ENCODE measurements at places on chromosomes 5 and 9.

- no peak for DNase-seq
Measured at GRCh38 chr5:180860273-180860886, 696 bp downstream of the ZFP62 start.

DNA sequence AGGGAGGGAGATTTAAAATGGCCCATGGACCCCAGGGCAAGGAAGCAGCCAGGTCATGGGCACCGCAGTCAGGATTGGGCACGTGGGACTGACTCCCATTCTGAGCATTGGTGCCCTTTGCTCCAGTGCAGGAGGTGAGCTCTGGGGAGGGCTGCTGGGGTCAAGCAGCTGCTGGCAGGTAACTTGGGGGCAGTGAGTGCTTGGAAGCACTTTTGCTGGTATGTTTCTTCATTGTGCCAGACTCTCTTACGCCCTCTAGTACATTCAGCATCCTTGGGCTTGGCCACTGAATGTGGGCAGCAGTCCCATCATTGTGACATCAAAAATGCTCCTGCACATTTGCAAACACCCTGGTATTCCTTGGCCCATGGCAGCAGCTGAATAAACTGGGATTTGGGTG lies 32.7 kb downstream of the PRRC2B start:
- DNase-seq, result no peak

DNA sequence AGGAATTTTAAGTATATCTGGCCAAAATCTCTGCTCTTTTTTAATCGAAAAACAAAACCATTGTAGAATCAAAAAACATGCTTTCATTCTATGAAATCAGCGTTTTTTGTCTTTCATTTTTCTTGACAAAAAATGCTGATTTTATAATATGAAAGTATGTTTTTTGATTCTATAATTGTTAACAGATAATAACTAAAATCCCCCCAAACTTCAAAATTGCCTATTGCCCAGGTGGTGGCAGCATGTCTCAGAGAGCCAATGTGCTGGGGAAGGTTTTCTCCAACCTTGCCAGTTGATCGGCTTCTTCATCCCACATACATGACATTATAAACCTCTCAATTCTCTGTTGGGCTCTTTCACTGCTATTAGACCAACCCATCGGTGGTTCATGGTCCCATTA lies 5.1 kb upstream of the SMIM15 start:
- peak; percentile 27 for DNase-seq

GRCh38 chr5:145236127-145236526 lies 599.0 kb downstream of the PRELID2 start:
- DNase-seq, result no peak

DNA sequence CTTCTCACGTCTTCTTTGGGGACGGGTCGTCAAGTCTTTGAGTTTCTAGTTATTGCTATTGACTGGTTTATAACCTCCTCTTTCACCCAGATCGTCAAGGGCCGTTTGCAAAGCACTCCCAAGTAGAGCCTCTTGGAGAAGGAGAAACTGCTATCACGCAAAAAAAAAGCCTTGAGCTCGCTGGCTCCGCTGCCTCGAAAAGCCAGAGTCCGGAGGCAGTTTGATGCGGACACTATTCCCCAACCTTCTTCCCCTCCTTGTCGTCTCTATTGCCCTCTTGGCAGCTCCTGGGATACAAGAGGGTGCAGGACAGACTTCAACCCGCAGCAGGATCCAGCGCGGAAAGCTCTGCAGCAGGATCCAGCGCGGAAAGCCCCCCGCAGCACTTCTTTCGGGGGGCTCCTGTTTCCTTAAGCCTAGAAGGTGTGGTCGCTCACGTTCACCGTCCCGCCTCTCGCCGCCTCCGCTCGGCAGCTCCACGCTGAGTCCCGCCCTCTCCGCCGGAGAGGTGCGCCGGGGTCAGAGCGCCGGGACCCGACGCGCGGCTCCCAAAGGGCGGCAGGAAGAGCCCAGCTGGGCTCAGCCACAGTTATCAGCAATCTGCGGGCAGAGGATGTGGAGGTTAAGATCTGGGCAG lies at the start of gene PCDHAC1:
TSS of gene PCDHAC1 (plus strand) at position 494 of the 637 bp plus-strand sequence. CDS start 594 bp downstream, outside the sequence.
- no peak for DNase-seq

DNA sequence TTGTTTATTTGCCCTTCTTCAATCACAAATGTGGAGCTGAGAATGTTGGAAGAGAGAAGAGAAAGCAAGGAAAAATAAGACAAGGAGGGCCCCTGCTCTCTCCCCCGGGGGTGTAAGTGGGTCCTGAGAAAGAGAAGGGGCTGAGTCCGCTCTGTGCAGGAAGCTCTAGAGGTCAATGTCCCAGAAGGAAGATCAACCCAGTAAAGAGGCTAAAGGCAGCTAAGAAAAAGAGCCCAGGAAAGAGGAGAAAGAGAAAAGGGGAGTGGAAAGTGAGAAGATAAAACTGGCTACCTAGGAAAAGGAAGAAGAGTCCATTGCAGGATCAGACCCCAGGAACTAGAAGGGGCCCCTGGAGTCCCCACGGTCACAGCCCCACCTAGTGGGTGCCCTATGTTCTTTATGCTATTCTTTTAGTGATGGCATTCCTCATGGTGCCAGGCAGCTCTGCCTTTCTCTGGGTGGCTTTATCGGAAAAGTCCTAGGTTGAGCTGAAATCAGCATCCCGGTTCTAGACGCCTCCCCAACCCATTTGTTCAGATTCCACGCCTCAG lies 583.4 kb downstream of the ACTL7B start:
- peak; percentile 18 for DNase-seq

DNA sequence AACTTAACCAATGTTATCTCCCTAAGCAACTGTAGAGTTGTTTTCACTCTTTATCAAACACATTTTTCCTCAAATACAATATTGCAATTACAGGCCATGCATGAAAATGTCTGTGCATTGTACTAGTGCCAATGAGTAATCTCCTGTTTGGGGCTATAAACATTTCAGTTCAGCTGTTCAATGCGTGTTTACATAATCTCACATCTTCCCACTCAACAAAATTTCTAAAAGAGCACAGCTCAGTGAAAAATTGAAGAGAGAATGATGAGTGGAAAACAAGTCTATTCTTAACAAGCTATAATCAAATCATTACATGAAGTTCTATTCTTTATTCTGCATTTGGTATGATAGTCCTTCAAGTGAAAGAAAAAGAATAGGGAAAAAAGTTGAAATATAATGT lies 780.5 kb upstream of the CDH9 start:
- no peak for DNase-seq

DNA sequence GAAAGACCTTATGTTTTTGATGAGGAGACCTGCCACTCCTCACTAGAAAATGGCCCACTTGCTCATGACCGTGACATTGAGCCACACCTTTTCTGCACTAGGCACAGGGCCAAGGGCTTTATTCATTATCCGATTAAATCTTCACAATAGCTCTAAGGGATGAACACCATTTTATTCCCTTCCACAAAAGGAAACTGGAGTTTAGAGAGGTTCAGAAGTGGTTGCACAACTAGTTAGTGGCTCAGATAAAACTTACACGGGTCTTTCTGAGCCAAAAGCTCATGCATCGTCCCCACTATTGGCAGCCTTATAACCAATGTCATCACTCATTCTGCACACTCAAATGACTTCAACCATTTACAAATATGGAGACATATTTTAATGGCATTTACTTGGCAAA lies 39.4 kb downstream of the SUSD1 start:
- no peak for DNase-seq

DNA sequence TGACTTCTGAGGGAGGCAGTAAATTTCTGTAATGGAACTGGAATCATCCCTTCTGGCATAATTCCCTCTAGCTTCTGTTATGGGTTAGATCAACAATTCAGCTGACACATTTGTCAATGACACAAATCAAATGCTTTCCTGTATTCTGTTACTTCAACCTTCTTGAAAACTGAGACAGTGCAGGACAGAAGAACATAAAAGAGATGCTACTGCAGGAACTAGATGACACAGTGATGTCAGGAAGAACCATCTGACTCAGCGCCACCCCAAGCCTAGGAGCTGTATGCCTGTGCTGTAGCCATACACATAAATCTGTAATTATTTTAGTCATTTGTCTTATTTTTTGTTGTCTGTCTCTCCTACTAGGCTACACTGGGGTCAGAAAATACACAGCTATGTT lies 18.2 kb upstream of the CEP120 start:
- no peak for DNase-seq

- DNase-seq, result no peak
Measured at GRCh38 chr5:33964132-33964700, 20.3 kb downstream of the SLC45A2 start.

DNA sequence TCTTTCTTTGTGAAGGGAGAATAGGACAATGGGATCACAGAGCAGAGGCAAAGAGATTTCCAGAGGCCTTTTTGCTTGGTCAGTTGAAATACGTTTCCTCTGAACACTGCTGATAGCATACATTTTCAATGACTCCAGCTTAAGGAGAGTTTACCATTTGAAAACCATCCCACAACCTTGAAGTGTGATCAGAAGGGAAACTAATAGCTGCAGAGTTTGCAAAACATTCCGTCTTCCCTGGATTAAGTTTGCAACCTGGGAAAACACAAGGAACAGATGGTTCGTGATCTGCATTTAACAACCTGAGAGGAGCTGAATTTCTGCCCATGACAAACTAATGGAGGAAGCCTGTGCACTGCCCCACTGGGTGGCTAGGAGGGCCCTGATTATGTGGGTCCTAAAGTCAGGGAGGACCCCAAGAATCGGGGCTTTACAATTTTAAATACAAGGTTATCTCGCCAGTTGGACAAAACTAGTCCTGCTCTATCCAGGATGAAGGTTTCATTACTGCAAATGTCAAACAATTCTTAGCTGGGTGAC lies 35.6 kb downstream of the MTX3 start:
- no peak for DNase-seq

GRCh38 chr9:35229066-35229778 lies 67.4 kb downstream of the UNC13B start:
- no peak for DNase-seq

DNA sequence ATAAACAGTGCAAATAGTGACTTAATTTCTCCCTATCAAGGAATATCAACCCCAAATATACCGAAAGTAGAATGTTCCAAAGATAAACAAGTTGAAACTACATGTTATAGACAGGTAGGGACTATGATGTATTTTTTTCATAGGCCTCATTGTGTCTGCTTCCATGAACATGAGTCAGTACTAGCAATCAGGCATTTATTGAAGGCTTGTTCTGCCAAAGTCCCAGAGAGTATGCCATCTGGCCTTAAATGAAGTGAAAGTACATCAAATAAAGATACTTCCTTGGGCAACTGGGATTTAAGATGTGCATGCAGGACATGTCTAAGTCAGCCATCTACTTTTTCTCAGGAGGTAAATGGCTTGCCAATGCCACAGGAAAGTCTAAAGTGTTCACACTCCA lies 6.5 kb downstream of the GHR start:
- DNase-seq, result no peak

DNA sequence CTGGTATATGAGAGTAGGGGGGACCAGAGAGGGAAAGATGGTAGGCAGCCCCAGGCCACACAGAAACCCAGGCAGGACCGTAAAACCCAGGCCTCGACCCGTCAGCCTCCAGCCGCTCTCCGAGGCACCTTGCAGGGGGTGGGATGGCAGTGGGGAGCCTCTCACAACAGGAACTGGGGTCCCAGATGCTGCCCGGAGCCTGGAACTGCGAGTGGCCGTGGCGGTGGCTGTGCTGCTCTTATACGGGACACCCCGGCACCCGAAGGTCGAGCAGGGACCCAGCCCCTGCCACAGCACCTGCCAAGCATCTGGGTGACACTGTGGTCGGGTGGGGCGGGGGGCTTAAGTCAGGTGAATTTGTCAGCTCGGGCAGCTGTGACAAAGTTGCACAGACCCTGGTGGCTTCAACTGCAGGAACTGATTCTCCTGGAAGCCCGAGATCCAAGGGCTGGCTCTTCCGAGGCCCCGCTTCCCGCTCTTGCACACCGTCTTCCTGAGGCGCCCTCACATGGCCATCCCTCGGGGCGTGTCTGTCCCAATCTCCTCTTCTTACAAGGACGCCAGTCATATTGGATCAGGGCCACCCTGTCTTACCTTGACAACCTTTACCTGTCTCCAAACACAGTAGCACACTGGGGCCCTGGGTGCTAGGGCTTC lies 47.6 kb upstream of the EGFL7 start:
- DNase-seq, result no peak

DNA sequence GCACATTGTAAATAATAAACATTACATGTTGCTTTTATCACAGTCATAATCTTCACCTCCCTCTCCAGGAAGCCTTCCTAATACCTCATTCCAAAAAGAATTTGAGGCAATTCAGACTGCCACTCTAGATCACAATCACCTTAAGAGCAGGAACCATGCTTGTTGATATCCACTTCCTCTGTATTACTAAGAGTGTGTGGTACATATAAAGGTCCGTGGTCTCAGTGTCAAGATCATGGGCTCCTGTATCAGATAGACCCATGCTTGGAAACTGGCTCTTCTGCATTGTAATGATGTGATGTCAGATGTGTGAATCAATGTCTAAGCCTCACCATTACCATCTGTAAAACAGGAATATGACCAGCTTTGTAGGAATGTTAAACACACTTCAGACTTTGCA lies 114.1 kb downstream of the SPOCK1 start:
- DNase-seq, result no peak

DNA sequence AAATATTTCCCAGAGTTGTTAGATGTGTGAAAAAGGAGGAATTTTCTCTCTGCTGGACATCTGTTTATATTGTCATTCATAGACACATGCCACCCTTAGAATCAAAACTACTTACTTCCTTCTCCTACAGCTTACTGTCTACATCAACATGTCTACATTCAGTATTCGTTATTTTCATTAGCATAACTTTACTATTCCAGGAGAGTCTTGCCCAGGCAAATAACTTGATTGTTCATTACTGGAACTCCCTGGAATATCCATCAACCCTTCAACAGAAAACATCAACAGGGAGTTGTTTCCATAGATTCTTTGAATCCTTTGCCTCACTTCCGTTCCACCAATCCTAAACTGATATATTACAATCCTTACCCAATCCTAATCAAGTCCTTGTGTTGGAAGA lies 457.5 kb upstream of the ZNF608 start:
- no peak for DNase-seq

GRCh38 chr9:100011062-100011681 lies 87.6 kb downstream of the ERP44 start:
- peak; percentile 24 for DNase-seq

GRCh38 chr5:6431214-6432195 lies 17.2 kb upstream of the UBE2QL1 start:
- no peak for DNase-seq

DNA sequence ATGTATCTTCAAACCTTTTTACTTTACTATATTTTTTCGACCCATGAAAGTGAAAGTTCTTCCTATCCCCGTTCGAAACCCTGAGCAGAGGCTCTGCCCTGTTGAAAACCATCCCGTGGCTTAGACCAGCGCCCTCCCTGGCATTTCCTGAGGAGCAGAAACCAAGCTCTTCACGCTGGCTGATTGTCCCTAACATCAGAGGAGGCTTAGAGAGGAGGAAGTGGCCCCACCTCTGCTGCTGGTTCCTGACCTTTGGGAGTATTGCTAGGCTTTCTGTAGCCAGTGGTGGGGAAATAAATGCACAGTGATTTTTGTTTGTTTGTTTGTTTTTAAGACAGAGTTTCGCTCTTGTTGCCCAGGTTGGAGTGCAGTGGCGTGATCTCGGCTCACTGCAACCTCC lies 4.2 kb upstream of the PTGES start:
- DNase-seq, result no peak

DNA sequence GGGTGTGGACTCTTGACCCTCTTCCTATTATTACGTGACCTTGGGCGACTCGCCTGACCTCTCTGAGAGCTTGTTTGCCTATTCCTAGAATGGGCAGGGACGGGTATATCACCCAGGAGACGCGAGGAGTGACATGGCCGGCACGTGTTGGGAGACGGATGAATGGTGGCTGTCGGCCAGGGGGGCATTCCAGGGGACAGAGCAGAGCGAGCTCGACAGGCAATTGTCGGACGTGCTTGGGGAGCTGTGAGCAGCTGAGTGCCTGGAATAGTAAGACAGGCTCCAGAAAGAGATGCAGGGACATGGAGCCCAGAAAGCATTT lies 29.3 kb upstream of the UNC5A start:
- no peak for DNase-seq

All from brain microvascular endothelial cell (primary cell).